ENCODE measurements at places on chromosomes 12 and 14.
A peak's percentile ranks its signal among the peaks of the same experiment; 100 is the strongest.

DNA sequence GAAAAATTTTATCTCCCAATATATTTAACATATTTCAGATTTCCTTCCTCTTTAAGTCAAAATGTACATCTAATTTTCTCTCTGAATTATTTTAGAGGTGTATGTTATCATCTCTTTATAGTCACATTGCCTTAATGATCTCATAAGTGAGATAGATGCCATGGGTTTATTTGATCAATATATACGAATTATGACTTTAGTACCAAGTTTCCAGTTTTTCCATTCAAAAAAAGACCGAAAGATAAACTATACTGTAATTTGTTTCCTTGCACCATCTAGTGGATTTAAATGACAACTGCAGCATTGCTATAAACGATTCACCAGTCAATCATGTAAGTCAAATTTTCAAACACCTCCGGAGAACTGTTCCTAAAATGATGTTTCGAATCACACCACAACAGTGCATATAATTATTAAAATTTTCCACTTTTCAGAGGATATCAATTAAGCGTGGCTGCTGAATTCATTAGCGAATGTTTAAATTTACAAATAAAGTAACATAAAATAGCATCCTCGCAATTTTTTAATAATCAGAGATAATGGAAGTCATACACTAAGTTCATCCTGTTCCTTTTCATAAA is 419 bp upstream of the ATXN7L3B start:
- no peak for DNase-seq

GRCh38 chr12:45244561-45245343 is 28.9 kb downstream of the ANO6 start:
- no peak for DNase-seq

GRCh38 chr12:3342051-3342450 is 149.0 kb upstream of the PRMT8 start:
- DNase-seq, result peak; percentile 68

DNA sequence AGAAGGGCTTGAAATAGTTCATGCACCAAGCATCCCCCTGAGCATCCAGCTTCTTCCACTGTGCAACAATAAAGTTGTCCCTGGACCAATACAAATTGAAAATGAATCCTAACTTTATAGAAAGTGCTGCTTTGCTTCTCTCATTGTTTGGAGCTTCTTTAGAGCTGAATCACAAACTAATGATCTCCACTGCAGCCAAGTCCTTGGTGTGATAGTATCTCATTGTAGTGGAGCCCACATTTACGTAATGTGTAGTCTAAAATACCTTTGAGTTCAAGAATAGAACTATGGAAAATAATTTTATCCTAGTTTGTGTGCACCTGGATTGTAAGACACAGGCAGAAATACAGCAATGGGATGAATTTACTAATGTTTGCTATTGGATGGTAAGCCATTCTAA is 319.9 kb downstream of the EGLN3 start:
- no peak for DNase-seq

- no peak for DNase-seq
Measured at GRCh38 chr12:13177373-13177772, 19.2 kb upstream of the EMP1 start.

DNA sequence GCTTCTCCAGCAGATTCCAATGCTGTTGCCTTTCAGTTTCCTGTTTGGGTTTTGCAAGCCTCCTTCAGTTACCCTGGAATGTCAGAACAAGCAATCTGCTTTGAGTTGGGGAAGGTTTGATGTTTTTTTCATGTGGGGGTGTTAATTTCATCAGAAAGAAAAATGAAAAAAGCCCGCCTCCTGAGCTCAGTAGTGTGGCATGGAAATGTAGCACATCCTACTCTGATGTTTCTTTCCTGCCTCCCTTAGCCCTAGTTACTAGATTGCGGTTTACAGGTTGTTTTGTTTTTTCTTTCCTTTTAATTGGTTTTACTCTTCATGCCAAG is 22.6 kb downstream of the IFNG-AS1 start:
- no peak for DNase-seq

- DNase-seq, result no peak
Measured at GRCh38 chr12:46342562-46343033, 30.0 kb downstream of the SLC38A2 start.

GRCh38 chr12:9108504-9109212 is 7.1 kb downstream of the A2M start:
- no peak for DNase-seq

- no peak for DNase-seq
Measured at GRCh38 chr14:70755655-70756054, 53.7 kb downstream of the MAP3K9 start.

GRCh38 chr12:2528001-2528400 is 266.8 kb upstream of the FKBP4 start:
- DNase-seq, result no peak

DNA sequence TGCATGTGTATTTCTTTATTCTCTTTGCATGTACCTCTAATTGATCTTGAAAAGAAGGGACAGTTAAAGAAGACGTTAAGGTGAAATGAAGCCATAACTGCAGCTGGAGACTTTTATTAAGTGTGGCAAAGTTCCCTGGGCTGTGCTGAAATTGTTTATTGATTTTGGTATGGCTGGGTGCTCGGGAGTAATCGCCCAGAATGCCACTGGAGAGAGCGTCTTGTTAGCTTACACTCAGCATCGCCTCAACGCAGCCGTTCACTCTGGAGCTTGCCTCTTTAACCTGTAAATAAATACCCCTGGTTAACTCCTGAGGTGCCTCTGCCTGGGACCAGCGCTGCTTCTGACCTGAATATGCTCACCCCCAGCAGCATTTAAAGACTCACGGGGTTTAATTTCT is 98.6 kb downstream of the GPATCH2L start:
- no peak for DNase-seq

GRCh38 chr14:37093364-37093763 is 79.0 kb downstream of the SLC25A21 start:
- DNase-seq, result no peak

DNA sequence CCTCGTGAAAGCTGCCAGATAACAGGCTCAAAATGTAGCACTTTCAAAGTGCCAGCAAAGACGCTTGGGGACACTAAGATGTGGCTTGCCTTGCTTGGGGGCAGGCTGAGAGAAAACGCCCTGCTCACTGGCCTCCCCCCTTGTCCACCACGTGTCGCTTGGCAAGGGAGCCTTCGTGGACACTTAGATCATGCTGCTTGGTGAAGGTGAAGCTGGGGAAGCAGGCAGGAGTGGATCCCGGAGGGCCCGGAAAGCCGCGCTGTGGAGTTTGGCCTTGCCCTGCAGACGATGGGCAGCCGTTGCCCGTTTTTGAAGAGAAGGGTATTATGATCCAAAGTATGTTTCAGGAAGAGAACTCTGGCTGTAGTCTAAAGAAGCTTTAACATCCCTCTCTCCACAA is 53.4 kb upstream of the BDKRB2 start:
- DNase-seq, result no peak

DNA sequence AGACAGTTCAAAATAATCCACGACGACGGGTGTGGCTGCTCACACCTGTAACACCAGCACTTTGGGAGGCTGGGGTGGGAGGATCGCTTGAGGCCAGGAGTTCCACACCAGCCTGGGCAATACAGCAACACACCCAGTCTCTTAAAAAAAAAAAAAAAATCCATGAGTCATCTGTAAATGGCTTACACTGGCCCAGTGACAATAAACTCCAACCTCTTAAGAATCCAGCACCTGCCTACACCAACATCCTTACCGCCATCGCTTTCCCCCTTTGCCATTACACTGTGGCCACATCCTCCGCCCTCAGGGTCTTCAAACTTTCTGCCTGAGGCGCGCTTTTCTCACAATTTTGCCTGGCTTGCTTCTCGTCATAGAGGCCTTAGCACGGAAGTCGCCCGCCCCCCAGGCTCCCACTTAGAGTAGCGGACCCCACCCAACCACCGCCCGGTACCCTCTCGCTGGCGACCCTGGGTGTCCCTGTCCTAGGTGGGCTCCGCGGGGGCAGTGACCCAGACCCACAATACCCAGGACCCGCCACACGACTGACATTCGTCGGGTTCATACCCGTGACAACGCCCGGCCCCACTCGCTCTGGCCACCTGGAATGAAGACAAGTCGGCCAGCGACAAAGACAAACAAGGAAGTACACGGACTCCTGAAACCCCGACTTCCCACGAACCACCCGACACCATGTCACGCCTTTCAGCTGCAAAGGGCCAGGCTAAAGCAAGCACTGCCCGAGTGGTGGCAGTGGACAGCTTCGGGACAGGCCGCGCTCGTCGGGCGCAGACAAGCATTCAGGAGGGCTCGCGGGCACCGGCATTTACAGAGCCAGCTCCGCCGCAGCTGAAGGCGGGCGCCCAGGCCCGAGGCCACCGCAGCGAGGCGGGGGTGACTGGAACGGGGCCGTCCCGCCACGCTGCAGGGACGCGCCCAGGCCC is 636 bp downstream of the GOLGA3 start:
- DNase-seq, result no peak

DNA sequence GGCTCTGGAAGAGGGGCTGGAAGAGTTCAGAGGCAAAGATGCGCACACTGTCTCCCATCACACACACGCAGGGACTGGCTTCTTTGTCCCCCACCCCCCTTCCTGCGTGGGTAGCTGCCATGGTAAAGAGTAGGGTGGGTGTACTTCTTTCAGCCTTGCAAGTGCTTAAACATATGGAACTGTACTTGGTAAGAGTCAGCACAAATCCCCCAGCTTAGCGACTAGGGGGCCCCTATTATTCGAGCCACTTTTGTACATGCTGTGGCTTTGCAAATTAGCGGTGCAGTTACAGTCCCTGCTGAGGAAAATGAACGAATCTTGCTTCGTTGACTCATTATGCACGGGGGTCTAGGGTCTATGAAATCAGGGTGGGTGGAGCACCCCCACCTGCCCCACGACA is 123.8 kb downstream of the AACS start:
- no peak for DNase-seq

DNA sequence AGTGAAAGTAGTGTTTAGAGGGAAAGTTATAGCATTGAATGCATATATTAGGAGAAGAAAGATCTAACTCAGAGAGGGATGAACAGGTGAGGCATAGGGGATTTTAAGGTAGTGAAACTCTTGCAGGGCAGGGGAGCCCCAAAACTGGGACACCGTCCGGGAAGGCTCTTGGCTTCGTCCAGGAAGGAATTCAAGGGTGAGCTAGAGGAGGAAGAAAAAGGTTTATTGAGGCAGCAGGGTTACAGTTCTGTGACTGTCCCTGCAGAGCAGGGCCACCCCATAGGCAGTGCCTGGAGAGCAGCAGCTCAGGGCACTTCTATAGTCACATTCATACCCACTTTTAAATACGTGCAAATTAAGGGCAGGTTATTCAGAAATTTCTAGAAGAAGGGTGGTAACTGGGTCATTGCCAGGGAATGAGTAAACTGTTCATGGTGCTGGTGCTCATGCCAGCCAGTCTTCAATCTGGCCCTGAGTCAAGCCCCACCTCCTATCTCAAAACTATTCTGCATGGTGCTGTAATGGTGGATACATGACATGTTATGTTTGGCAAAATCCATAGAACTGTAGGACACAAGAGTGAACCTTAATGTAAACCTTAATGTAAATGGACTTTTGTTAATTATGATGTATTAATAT is 1.2 kb upstream of the OAS1 start:
- DNase-seq, result no peak

DNA sequence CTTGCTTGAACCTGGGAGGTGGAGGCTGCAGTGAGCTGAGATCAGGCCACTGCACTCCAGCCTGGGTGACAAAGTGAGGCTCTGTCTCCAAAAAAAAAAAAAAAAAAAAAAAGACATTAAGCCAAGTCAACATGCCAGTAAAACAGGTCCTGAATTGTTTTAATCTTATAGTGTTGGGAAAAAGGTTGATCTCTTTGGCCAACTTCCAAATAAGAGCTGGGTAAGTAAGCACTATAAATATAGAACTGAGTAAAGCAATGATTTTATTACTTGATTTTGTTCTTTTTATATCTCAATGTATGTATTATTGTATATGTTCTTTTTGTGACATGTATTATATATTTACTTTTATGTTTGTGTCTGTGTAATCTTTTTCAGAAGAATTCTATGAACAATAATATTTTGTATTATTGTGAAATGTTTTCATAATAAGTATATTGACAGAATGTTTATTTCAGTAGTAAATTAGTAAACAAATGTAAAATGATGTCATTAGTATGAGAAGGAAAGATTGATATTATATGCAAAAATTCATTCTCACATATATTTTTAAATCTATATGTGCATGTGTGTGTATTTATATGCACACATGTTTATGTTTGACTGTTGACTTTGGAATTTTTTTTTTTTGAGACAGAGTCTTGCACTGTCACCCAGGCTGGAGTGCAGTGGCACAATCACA is 9.6 kb upstream of the AKAP6 start:
- DNase-seq, result no peak

- DNase-seq, result no peak
Measured at GRCh38 chr12:62260733-62261683, 804 bp downstream of the USP15 start.

- peak; percentile 38 for DNase-seq
Measured at GRCh38 chr12:93742110-93742934, 65.1 kb downstream of the CRADD start.

GRCh38 chr14:81234278-81234677 is 13.5 kb upstream of the GTF2A1 start:
- DNase-seq, result no peak

DNA sequence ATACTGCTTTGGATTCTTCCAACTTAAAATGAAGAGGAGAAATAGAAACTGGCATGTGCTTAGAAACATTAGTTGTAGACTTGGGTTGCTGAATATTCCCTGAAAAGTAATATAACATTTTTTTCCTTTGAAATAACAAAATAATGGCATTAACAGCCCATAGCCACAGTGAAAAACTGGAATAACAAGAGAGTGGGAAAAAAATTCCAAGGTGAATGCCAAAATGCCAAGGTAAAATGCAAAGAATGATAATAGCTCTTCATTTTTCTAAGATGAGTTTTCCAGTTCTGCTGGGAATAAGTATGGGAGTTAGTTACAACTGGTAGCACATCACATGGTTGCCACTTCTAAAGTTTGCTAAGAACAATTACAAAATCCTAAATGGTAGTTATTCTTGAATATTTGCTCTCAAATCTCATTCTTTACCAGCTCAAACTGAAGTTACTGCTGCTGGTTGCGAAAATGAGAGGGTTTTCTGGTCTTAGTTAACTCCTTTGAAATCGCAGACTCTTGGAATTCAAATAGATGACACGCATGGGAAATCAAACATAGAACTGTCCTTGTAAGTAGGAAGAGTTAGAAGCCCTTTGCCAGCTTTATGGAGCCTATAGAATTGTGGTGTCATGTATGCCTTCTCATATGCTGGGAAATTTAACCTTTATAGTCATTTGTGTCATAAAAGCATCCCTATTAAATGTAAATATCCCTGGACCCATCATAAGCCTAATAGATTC is 165.0 kb upstream of the DCN start:
- no peak for DNase-seq

DNA sequence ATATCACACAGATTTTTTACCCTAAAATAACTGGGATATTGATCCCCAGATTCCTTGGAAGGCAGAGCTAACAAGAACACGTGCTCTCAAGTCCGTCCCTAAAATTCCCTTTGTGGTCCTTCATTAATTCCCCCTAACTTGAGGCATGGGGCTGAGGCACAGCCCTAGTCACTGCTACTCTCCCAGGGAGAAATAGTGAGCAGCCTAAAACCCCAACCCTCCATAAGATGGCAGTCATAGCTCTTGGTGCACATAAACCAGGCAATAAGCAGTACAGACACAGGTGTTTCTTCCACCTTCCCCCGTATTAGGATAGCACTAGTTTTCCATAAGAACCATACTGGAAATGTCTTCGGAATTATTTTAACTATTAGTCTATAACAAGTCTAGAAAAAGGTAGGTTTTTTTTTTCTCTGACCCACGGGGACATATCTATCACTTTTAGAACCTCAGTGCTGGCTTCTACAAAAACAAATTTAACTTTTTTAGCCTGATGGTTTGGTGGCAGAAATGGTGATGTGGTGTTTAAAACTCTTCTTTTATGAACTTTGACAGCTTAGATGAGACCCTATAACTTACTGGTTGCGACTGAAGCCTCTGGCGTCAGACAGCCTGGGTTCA is 3.1 kb upstream of the ARHGEF40 start:
- no peak for DNase-seq
